Panc1 (cell line): ENCODE measurements at places on chromosomes 6 and 20. TPM values are rescaled to one million over a fixed set of nuclear protein-coding genes. Genes with fewer than 3 reads are reported as not detected.

SIRT5 gene
- total RNA-seq: 11.0 TPM

ZKSCAN4 gene
- 4.4 TPM for total RNA-seq

DNA sequence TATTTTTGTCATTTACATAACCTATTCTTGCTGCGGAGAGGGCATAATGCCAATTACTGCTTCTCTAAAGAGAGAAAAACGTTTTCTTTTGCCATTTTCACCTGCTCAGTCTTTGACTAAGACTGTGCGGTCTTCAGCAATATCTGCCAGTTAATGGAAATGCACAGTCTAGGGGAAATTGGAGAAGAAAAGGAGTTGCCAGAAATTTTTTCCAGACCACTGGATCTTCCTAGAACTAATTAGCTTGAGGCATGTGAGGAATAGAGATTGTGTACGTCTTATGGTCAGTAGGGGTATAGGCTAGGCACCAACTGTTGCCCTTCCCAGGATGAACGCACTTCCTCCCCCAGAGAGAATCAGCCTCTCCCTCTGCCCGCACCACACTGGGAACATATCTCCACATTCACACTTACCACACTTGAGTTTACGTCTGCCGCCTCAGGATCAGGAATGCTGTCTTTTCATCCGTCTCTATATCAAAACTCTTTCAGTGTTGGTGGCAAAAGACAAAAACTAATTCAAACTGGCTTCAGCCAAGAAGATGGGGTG lies 67.9 kb upstream of the E2F3 start:
- DNase-seq: no peak

DNA sequence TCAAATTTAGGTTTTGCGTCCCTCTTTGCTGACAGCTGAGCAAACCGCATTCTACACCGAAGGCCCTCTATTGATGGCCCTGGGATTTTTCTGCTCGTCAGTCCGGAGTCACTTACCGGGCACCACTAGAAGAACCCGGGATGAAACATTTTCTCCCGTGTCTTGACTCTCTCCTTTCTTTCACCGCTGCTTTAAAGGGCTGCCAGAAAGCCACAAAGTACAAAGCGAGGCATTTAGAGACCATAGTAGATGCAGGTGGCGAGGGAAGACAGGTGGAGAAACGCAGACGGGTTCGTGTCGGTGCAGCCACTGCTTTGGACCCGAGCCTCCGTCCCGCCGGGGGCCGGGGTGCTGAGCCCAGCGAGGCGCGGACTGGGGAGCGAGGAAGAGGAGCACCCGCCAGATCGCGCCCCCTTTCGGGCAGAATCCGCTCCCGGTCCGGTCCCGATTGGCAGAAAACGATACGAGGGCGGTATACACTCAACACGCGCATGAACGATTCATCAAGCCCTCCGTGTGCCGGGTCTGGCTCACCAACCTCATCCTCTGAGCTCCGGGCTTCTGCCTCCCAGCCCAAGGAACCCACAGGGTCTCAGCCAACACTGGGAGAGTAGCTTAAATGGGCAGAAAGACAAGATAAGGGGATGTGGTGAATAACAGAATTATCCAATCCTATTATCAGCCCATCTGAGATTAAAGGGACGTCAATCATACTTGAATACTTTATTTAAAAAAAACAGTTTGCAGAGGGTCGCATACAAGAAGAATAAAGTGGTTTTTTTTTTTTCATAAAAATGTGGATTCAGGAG lies 84.9 kb downstream of the TRIM27 start:
- no peak for DNase-seq

HMGCLL1 gene
- total RNA-seq: not detected

TOX2 gene
- total RNA-seq: 85.4 TPM

ULBP3 gene
- 2.4 TPM for total RNA-seq

- no peak for DNase-seq
Observed at GRCh38 chr6:144284783-144285547, at the start of gene UTRN. UTRN (plus strand) TSS chr6:144285335; CDS start chr6:144291829, 6,494 bp downstream.

DNA sequence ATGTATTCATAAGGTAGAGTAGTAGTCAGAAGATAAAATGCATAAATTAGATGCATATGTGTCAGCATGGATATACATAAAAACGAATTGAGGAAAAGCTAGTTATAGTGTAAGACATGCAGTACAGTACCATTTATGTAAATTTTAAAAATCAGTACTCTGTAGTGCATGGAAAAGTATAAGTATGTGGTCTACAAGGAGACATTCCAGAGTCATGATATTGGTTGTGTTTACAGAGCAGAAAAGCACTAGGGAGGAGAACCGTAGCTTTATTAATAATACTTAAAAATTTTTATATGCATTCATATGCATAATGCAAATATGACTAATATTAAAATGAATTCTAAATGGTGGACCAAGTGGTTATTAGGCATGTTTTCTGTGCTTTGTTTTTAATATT lies 220.0 kb downstream of the ZFAND3 start:
- no peak for DNase-seq

MCHR2 gene
- not detected for total RNA-seq

GRCh38 chr20:33875534-33876026 lies 64.4 kb downstream of the CHMP4B start:
- no peak for DNase-seq

GRCh38 chr6:130888246-130888645 lies 61.0 kb downstream of the SMLR1 start:
- DNase-seq: no peak

- DNase-seq: no peak
Observed at GRCh38 chr20:458776-459175, 3.6 kb downstream of the TBC1D20 start.

GRCh38 chr20:32480371-32481241 lies 104.5 kb downstream of the NOL4L start:
- DNase-seq: no peak

GRCh38 chr6:72111611-72112010 lies 225.3 kb downstream of the RIMS1 start:
- no peak for DNase-seq

DNA sequence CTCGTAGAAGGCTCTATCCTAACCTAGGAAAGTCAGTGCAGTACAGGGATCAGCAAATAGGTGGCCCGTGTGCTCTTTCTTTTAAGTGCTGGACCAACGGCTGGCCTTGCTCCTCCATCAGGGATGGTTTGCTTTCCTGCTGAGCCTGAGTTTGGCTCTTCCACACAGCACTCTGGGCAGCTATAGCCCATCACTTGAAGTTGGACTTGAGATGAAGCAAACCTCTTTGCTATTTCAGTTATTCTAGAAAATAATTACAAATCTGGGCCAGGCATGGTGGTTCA lies 66.9 kb upstream of the KCNK16 start:
- no peak for DNase-seq

DNA sequence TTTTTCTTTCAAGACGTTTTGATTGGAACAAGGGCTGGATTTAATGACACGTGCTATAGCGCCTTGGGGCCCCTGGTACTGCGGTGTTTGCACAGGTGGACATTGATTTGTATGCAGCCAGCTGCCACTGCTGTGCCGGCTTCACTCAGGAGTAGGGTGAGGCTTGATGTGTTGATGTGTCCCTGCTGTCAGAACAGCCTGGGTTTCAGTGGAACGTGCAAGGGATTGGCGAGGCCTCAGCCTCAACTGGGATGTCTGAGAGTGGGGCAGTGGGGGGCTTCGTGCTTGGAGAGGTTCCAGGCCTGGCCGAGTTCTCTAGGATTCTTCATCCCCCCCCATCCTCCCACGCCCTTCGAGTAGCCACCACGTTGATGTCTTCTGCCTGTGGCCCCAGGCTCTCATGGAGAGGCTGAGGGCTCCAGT lies 23.0 kb downstream of the PYGB start:
- no peak for DNase-seq

GRCh38 chr6:37684801-37685200 lies 12.9 kb downstream of the MDGA1 start:
- no peak for DNase-seq

ALDH5A1 gene
- 4.2 TPM for total RNA-seq

HLA-DQB1 gene
- 0.51 TPM for total RNA-seq

GRCh38 chr6:135181333-135182070 lies 394 bp downstream of the MYB start:
- DNase-seq: no peak

SYNDIG1 gene
- total RNA-seq: not detected

GRCh38 chr6:8574749-8575468 lies 139.6 kb upstream of the SLC35B3 start:
- no peak for DNase-seq

DNA sequence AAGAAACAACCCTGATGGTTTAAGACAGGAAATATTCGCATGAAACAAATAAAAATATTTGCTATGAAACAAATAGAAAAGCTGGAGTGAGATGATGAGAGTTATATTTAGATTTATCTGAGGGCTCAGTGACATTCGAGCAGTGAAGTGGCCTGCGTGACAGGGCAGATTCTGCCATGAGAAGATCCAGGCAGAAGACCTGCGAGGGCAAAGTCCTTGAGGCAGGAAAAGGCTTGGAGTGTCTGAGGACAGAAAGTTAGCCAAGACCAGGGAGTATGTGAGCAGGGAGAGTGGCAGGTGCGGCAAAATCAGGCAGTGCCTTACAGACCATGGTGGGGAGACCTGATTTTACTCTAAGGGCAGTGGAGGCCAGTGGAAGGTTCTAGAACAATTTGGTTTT lies 66.9 kb upstream of the RIN2 start:
- no peak for DNase-seq

SNX3 gene
- 223 TPM for total RNA-seq

GRCh38 chr6:119312875-119313338 lies 36.7 kb downstream of the MAN1A1 start:
- no peak for DNase-seq

GRCh38 chr6:31826793-31827285 lies 699 bp upstream of the HSPA1B start:
- no peak for DNase-seq

C6orf132 gene
- 12.9 TPM for total RNA-seq

DNA sequence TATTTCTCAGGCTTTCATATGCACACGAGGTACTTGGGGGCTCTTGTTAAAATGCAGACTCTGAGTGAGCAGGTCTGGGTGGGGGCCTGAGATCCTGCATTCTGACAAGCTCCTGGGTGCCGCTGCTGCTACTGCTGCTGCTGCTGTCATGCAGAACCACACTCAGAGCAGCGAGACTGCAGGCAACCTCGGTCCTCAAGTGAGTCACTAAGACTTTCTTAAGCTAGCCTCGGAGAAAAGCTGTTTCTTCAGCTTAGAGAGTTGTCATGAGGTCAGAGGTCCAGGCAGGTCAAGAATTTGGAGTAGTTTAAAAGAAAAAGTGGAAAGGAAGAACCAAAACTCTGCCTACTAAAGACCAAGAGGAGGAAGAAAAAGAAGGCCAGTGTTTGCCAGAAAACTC lies 92.9 kb downstream of the SPTLC3 start:
- DNase-seq: no peak

DNA sequence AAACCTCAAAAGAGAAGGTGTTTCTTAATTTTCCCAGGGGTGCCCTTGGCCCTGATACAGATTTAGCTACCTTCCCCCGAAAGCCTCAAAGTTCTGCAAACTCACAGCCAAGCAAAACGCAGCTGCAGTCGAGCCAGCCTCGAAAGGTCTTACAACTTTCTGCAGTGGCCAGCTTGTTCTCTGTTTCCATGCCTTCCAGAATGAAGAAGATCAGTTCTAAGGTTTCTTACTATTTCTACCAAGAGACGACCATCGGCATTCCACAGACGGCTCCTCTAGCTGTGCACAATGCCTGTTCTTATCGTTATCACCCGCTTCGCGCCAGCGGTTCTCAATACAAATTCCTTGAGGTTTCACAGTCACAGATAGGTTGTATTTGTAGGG lies 28.5 kb upstream of the CCR6 start:
- no peak for DNase-seq

GSTA3 gene
- not detected for total RNA-seq

GRCh38 chr6:107717781-107718180 lies 106.3 kb downstream of the SCML4 start:
- no peak for DNase-seq

PANK2 gene
- total RNA-seq: 40.9 TPM

GRCh38 chr6:3433005-3433404 lies 23.8 kb downstream of the SLC22A23 start:
- DNase-seq: no peak

ZFP57 gene
- not detected for total RNA-seq

DNA sequence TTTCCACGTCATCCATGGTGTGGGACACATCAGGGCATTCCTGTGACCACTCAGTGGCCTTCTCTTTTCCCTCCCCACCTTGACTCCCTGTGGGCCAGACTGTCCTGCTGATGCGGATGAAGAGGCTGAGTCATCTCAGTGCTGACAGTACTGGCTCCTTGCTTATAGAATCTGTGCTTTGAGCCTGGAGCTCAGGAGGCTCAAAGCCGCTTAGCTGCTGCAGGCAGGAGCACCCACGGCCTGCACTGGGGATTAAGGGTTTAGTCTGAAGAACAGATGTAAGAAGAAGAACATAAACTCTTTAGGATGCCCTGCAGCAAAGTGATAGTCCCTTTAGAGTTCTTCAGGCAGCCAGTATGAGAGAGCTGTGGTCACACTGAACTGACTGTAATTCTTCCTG lies 642.0 kb upstream of the CHD6 start:
- no peak for DNase-seq

VSX1 gene
- total RNA-seq: 0.21 TPM

MYMX gene
- 1.8 TPM for total RNA-seq

TBXT gene
- total RNA-seq: not detected

DNA sequence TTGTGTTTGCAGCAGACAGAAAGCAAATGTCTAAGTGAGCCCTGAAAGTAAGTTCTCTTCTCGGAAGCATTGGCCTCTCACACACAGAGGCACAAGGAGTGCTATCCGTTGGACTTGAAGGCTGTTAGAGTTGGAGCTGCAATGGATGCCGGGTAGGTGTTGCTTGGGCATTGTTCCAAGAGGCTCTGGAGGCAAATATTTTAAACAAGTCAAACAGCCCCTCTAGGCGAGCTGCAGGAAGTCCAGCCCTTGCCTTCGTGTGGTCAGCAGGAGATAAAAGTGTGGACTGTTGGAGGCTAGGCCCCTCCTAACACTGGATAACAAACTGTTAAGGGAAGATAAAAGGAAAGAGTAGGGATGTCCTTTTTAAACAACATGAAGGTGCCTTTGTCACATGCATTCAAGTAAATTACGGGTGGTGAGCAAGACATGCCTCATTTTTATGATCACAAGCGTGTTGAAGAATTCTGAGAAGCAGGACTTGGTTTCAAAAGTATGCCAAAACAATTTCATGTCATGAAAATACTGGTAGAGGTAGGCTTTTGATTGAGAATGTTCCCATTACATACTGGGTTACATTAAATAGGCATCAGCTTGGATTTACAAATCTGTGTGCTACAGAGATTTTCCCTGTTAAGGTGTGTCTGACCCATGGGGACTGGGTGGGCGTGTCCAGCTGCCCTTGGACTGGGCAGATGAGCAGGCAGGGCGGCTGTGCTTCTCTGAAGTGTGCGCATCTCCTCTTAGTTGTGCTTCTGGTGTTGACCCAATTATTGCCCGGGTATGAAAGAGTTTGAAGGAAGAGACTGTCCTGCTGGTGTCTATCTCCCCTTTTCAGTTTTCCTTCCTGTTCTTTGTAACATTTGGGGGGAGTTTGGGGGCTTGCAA lies 57.5 kb downstream of the RREB1 start:
- no peak for DNase-seq

DEFB132 gene
- total RNA-seq: 0.10 TPM

GRCh38 chr6:84260926-84261325 lies 33.5 kb upstream of the CEP162 start:
- no peak for DNase-seq

PPP1R16B gene
- 0.92 TPM for total RNA-seq
